ENCODE measurements at places on chromosomes 12 and 14.

DNA sequence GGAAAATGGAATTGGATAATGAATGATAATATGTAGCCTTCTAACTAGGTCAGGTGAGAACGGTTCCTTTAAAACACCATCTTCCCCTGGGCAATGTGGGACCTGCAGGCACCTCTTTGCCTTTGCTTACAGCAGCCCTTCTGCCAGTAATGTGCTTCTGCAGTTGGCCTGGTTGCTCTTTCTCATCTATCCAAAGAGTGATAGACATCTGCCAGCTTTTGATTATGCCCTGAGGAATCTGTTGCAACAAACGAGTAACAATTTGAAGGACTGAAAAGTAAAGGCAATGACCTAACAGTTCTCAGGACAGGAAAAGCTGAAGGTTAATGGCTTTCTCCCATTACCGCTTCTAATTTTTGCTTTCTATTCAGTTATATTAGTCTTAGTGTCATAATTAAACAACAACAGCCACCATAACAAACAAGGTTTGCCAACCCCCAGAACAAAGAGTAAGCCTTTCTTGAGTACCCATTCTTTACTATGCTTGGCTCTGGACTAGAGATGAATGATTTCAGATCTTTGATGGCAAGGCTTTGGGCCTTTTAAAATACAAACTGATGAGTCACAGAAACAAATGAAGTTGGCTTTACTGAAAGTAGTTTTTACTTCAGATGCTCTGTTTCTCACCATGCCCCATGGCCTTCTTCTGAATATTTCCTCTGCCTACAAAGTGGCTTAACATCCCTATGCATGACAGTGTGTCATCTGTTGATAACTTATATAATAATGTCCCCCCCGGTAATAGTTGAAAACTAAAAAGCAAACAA lies 76.1 kb upstream of the KRR1 start:
- peak; percentile 30 for DNase-seq

GRCh38 chr14:104936361-104937155 lies 11.9 kb downstream of the PLD4 start:
- no peak for DNase-seq

DNA sequence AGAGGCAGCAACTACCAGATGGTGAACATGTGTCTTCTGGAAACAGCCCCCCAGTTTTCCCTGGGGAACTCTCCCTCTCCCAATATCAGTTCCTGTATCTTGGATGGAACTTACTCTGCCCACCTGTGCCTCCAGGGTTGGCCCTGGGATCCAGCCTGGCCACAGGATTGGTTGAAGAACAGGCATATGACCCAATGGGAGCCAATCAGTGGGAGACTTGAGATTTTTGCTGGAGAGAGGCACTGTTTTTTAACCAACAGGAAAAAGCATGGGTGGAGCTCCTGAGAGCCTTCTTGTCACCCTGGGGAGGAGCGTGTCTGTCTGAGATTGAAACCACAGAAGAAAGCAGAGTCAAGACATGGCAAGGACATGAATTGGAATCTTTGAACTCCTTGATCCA lies 33.6 kb upstream of the COX6A1 start:
- peak; percentile 3 for DNase-seq

DNA sequence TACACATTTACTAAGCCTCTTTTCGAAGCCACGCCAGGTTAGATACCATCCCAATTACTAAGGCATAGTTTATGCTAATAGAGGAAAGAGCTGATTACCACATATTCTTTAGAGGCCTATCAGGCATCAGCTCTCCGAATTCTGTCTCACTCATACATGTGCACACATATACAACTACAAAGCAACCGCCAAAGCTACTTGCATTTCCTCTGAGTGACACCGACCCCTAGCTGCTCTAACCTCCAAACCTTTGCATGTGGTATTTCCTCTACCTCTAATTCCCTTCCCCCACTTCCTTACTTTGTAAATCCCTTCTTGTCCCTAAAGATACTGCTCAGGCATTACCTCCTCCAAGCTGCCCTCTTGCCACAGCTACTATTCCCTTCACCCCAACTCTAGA lies 107.2 kb downstream of the DUSP6 start:
- DNase-seq: no peak

GRCh38 chr14:51244591-51244990 lies 4.5 kb downstream of the TMX1 start:
- DNase-seq: no peak

DNA sequence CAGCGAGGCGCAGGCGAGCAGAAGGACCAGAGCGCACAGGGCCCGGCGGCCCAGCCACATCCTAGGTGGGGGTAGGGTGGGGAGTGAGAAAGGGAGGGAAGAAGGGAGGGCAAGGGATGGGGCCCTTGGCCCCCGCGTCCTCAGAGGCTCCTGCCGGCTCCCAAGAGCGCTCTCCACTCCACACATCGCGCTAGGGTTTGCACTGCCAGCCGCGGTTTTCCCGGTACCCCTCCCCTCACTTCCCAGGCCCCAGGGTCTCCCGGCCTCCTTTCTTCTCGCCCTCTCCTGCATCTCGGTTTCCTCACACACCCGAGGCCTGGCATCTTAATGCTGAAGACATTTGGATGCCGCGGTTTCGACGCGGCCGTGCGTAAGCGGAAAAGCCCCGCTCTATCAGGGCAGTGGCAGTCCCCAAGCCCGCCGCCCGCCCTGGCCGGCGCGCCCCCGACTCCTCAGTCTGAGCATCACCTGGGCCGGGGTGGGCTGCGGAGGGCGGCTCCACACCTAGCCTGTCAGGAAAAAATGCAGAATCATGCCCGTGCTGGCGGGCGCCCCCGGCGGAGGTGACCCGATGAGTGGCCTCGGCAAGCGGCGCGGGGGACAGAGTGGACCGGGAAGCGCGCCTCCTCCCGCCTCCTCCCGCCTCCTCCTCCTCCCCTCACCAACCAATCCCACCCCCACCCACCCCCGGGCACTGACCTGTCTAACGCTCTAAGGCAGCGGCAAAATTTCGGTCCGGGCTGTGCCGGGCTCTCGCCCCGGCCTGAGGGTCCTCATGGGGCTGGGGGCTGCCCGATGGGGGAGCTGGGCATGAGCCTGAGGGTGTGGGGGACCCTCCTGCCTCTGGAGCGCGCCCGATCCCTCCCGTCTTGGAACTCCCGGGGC lies 686 bp downstream of the B4GALNT1 start:
- no peak for DNase-seq

GRCh38 chr14:63616015-63616414 lies 25.7 kb downstream of the WDR89 start:
- DNase-seq: peak; percentile 39

DNA sequence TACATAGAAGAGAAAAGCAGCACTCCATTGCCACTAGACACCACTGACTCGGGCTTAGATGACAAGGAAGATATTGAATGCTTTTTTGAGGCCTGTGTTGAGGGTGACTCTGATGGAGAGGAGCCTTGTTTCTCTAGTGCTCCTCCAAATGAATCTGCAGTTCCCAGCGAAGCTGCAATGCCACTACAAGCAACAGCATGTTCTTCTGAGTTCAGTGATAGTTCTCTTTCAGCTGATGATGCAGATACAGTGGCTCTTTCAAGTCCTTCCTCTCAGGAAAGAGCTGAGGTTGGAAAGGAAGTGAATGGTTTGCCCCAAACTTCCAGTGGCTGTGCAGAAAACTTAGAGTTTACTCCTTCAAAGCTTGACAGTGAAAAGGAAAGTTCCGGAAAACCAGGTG lies 114.5 kb upstream of the NPAS3 start:
- DNase-seq: no peak

DNA sequence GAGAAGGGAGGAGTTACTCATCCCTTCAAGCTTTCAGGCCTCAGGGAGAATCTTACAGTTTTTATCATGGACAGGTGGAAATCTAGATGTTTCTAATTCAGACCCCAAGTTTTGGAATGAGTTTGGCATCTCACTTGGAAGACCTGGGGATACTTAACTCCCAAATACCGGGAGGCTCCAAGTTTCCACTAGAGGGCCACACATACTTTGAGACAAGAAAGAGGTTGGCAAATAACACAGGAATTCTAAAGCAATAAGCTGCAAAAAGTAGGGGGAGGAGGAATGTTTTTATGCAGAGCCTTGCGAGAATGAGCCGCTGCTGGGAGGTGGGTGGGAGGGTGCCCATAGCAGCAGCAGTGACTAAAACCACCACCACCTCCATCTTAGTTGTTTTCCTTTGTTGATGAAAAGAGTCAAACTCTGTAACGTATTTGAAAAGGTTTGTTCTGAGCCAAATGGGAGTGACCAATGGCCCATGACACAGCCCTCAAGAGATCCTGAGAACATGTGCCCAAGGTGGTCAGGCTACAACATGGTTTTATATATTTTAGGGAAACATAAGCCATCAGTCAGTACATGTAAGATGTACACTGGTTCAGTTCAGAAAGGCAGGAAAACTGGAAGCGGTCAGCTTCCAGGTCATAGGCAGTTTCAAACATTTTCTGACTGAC lies 34.2 kb upstream of the RNASE1 start:
- DNase-seq: peak; percentile 54

Measured in fibroblast of mammary gland (primary cell).